ENCODE measurements at places on chromosomes 7 and 10.

DNA sequence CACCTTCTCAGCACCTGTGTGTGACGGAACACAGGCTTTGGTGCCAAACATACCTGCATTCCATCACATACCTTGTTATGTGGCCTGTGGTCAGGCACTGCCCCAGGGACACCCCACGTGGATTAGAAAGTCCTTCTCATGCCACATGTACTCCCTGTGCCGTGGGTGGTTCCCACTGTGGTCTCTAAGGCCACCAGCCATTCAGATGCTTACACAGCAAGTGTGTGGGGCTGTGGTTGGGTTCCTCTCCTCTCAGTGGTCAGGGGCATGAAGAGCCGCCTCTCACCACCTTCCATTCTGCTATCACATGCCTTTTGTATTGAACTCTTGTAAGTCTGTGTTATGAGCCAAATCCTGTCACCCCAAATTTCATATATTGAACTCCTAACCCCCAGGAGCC is 85.1 kb upstream of the IGFBP3 start:
- no peak for DNase-seq

DNA sequence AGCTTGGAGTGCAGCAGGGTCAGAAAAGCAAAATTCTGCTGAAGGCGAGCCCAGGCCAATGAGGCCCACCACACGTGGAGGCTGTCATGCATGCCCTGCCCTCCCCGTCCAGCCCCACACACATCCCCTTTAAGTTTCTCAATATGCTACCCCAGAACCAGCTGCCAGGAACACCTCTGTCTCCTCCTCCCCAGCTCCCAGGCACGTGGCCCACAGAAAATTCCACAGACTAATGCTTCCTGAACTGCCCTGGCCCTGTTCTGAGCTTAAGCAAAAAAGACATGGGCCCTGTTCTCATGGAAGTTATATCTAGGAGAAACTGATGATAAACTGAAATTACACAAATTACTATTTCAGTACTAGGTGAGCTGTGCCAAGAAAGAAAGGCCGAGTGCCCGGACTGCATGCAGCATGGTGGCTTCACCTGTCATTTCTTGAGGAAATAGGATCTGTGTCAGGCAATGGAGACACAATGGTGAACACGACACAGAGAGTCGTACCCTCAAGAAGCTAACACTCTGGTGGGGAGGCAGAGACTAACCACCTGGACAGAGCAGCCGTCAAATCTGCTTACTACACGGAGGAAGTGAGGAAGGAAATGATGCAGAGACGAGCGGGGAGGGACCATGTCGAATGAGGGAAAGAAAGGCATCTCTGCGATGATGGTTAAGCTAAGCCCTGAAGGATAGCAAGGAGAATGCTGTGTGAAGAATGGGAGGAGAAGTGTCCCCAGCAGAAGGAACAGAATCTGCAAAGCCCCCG is 44.5 kb downstream of the PODXL start:
- no peak for DNase-seq

DNA sequence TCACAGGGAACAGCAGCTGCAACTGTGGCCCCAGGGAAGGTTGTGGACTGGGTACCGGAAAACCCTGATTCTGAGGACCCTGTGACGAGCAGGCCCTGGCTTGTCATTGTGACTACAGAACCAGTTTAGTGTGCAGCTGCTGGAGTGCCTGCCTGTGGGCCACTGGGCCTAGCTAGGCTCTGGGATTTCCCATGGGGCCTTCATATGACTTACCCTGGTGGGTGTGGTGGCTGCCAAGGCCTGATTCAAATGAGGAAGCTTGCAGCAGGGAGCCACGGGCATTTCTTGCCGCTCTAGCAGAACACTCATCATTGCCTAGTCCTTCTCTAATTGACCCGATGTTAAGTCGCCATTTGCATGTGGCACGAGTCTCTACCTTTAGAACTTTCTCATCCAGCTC is 14.7 kb upstream of the CAMK2G start:
- DNase-seq, result no peak

GRCh38 chr10:43399320-43400310 is 9.4 kb downstream of the HNRNPF start:
- DNase-seq, result no peak

DNA sequence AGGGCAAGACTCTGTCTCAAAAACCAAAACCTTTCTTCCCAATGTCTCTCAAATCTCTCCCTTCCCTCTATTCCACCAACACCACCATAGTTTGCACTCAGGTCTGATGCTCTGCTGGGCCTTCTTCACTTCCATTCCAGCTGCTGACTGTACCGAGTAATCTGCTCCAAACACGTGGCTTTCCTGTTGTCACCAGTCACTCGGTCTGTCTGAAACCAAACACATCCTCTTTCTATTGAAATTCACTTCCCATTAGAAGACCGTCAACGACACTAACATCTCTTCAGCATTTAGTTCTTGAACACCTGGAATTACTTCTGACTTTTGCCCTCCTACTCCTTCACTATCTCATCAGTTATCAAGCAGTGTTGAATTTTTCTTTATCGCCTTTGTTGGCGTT is 4.7 kb upstream of the NRF1 start:
- no peak for DNase-seq

- DNase-seq, result no peak
Observed at GRCh38 chr10:103673606-103674005, 180.1 kb downstream of the NEURL1 start.

Data from stimulated activated CD8-positive, alpha-beta memory T cell treated with anti-CD3 and anti-CD28 coated beads, Interleukin-12 subunit alpha, Interleukin-12 subunit beta, amount 100 ng/mL, for 1 hour (primary cell).